Neural progenitor cell (in vitro differentiated cells): ENCODE measurements at places on chromosomes 5 and 9.

DNA sequence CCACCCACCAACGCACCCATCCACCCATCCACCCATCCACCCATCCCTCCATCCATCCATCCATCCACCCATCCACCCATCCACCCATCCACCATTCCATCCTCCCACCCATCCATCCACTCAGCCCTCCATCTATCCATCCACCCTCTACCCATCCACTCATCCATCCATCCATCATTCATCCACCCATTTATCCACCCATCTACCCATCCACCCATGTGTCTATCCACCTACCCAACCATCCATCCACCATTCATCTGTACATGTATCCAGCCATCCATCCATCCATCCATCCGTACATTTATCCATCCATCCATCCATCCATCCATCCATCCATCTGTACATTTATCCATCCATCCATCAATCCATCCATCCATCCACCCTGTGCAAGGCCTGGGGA is 11.1 kb upstream of the VAV2 start:
- no peak for DNase-seq

- DNase-seq = no peak
Measured at GRCh38 chr9:77449240-77450084, 198.7 kb downstream of the GNA14 start.

DNA sequence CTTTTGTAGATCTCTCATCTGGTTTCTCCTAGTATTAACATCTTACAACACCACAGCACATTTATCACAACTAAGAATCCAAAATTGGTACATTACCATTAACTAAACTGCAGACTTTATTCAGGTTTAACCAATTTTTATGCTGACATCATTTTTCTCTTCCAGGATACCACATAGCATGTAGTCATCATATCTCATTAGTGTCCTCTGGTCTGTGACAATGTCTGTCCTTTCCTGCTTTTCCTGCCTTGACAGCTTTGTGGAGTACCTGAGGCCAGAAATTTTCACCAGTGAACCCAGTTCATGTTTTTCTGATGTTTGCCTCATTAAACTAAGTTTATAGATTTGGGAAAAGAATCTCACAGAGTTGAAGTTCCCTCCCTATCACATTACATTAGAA is 294.7 kb upstream of the TNC start:
- DNase-seq = no peak

DNA sequence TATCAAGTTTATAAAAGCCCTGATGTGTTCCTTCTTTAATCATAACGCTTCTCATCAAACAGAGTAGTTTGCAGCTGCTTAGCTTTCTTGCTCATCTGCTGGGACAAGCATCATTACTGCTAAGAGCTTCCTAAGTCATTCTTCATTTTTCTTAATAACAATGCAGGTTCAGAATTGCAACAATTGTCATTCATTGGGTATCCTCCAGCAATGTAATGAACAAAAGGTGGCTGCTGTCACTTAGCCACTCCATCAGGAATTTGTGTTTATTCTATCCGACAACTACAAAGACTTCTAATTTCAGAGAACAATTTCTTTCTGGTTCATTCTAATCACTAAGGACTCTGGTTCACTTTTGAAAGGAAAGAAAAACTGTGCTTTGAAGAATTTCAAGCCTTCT is 836.7 kb upstream of the CDH10 start:
- DNase-seq = peak; percentile 6

DNA sequence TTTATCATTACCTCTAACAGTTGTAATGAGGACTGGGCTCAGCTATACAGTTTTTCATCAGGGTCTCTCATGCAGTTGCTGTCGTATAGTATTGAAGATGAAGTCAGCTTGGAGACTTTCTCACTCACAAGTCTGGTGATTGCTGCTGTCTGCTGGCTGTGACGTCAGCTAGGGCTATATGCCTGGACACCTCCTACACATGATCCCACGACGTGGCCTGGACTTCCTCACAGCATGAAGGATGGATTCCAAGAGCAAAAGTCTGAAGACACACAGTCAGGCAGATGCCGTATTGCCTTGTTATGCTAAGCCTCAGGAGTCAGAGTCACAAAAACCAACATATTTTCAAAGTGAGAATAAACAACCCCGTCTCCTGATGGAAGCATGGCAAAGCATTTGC is 193.3 kb downstream of the LURAP1L start:
- DNase-seq = no peak

DNA sequence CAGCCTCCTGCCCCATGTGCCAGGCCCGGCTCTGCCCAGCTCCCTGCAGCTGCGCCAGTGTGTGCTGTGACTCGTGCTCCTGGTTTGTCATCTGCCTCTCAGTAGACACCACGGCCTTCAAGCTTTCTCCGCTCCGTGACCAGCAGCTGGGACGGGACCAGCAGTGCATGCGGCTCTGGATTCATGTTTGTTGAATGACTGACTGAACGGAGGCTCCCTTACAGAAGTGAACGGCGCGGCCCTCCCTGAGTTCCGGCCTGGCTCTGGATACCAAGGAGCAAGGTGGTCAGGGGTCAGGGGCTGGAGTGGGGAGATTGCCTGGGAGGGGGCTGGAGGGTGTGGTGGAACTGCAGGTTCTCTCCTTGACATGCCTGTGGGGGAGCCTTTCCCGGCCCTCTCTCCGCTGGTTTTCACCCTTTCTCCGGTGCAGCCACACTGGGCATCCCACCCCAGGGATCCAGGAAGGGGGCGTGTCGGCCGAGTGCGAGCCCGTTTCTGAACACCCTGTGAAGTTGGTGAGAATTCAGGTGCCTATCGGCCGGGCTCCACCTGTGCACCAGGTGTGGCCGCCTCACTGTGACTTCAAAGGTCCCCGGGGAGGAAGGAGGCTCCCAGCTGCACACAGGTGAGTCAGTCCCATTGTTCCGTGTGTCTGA is 11.1 kb upstream of the CEP72 start:
- DNase-seq = no peak

DNA sequence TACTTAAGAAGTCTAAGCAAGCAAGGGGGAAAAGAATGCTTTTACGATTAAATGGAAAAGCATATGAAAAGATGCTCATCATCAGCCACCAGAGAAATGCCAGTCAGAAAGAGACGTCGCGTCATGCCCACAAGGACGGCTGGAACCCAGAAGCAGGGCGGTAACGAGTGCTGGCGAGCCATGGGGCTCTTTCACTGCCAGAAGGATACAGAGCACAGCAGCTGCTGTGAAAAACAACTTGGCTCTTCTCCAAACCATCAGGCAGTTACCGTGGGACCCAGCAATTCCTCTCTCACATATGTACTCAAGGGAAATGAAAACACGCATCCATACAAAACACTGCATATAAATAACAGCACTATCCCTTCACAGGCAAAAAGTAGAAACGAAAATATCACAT is 95.5 kb downstream of the CAMSAP1 start:
- DNase-seq = no peak

GRCh38 chr5:34632807-34633422 is 23.2 kb upstream of the RAI14 start:
- no peak for DNase-seq

DNA sequence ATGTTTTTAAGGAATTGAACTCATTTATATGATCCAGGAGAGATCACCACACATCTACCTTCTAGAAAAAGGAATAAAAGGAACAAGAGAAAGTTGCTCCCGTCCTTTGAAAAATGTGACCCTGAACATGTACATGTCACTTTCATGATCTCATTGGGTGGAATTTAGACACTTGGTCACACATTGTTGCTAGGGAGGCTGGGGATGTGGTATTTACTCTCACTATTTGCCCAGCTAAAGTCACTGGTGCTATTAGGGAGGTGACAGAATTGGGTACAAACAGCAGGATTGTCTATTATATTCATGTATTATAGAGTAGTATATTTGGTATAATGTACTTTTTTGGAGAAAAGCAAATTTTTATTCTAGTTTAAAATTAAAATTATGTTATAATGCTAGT is 2.1 kb upstream of the CDH10 start:
- DNase-seq = no peak

GRCh38 chr5:149666212-149666852 is 63.8 kb upstream of the PPARGC1B start:
- no peak for DNase-seq

DNA sequence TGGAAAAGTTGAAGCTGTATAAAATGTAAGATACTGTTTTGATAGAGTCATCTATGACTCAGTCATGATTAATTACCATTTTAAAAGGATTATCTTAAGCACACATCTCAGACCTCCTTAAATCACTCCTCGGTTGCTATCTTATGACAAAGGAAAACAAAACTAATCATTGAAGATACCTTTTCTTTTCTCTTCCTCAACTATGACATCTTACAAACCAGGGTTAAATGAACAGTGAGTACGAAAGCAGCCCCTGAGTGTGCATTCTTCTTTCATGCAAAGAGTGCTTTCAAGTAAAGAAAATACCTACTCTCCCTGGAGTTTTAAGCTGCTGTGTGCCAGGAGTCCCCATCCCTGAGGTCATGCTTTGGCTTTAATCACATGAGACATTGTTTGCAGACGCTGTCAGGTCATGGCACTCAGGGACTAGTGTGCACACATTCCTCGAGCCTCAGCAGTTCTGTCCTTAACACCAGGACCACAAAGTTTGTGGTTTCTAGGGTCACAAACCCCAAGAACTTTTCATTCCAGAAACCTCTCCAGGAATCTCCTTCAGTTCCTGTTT is 86.7 kb upstream of the ICE1 start:
- peak; percentile 18 for DNase-seq

DNA sequence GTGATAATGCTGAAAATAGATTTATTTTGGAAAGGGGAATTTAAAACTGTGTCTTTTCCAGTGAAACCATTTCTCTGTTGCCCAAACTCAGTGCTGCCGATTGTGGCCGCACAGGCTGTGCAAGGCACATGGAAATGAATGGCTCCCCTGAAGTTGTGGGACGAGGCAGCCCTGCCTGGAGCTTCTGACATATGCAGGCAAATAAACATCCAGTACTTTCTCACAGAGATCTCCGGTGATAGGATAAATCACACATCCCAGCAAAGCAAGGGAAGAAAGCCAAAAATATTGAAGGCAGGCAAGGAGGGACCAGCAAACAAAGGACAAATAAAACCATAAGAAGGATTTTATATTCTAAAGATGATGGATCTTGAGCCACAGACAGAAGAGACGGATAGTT is 464.5 kb downstream of the MTRR start:
- DNase-seq = no peak
